ENCODE measurements at places on chromosomes 1 and 21.

GRCh38 chr1:182061594-182061993 lies at the start of gene ZNF648:
Gene ZNF648, minus strand, starts transcription at chr1:182061712. Its CDS starts 3,702 bp downstream, at chr1:182058010.
- DNase-seq = no peak

GRCh38 chr21:44350773-44351481 lies 2.5 kb upstream of the TRPM2 start:
- DNase-seq = no peak

- no peak for DNase-seq
Observed at GRCh38 chr21:39852021-39852721, 15.1 kb upstream of the PCP4 start.

DNA sequence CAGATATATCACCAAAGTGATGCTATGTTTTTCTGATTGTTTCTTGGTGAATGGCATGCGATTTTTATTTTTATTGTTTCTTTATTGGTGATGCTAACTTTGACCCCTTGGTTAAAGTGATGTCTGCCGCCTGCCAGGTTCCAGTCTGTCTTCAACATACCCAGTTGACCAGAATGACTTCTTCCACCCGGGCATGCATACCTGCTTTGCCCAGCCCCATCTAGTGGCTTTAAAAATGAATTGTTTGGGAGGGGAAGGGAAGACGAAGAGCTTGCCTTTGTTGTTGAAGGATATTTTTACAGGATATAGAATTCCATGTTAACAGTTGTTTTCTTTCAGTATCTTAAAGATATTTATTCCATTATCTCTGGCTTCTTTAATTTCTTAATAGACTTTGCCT lies 65.1 kb downstream of the ATG4C start:
- DNase-seq = no peak

- no peak for DNase-seq
Observed at GRCh38 chr1:110420874-110421793, 13.6 kb upstream of the LAMTOR5 start.

DNA sequence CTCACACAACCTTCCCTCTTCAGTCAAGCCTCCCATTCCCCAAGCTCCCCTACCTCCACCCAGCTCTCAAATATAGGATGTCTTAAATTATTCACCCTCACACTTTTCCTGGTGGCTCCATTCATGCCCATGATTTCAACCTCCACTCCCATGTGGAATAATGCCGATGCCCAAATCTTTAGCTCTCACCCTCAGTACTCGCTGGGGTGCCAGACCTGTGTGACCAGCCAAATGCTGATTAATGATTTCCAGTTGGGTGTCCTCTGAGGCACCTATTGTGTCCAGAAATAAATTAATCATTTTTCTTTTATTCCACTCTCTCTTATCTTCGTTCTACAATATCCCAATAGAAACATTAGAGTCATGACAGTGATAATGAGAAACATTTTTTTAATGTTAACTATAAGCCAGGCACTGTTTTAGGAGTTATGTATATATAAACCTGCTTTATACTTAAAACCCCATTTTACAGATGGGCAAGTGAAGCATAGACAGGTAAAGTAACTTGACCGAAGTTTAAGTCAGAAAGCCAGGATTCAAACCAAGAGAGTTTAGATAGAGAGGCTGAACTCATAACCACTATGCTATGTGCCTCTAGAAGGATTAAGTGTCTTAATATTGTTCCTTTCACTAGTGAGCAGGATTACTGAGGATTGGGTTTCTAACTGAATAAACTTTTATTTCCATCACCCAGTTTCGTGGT lies 209.7 kb downstream of the DUSP10 start:
- DNase-seq = no peak

DNA sequence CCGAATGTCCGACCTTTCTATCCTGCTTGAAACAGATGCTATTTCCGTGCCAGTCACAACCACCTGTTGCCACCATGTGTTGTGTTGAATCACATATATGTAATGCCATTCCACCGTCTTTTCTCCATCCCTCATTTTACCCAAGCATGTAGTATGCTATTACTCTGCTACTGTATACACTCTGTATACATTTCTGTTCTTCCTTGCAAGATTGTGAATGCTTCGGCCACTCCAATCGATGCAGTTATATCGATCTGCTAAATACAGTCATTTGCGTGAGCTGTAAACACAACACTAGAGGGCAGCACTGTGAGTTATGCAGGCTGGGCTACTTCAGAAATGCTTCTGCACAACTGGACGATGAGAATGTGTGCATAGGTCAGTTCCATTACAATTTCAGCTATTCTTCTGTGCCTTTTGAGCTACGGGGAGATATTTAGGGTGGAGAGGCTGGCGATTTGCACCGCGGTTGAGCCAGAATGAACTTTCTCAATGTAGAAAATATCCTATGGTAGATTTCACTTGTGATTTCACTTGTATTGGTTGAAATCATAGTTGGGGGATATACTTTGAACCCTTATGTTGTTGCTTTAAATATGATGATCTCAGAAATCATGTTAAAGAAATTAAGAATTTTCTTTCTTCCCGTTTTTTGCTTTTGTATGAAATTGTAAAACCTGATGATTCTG lies 289.8 kb downstream of the NTNG1 start:
- peak; percentile 21 for DNase-seq

GRCh38 chr1:37338658-37339057 lies 135.7 kb upstream of the ZC3H12A start:
- DNase-seq = no peak

GRCh38 chr1:226185141-226186036 lies 1.2 kb downstream of the ACBD3 start:
- no peak for DNase-seq

- no peak for DNase-seq
Observed at GRCh38 chr1:230922620-230923019, 54.3 kb upstream of the C1orf198 start.

DNA sequence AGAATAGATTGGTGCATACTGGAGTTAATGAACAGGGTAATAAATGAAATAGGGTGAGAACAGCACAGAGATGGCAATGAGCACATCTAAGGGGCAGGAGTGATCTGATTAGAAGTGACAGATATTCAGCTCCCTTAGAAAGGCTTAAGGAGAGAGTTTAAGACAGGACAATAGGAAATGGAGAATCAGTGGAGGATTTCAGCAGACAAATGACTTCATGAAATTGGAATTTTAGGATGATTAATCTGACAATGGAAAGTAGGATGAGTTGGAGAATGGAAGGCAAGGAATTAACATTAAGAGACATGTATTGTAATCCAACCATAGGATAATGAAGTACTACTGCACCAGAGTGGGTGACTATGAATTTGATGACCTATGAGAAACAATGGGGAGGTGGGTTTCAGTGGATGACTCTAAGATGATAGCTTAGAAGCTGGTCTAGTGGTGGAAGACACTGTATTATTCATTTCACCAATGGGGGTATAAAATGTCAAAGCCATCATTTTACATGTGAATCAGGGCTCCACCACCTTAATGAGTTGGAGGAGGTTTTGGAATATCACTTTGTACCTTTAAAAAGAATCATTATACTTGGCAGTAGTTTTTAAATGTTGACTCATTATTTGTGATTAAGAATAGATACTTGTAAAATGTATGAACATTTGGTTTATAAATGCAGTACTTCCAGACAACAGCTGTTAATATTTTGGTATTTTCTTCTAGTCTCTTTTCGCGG lies 139.1 kb downstream of the PLA2G4A start:
- no peak for DNase-seq

GRCh38 chr1:192702212-192702902 lies 66.4 kb downstream of the RGS13 start:
- DNase-seq = no peak

DNA sequence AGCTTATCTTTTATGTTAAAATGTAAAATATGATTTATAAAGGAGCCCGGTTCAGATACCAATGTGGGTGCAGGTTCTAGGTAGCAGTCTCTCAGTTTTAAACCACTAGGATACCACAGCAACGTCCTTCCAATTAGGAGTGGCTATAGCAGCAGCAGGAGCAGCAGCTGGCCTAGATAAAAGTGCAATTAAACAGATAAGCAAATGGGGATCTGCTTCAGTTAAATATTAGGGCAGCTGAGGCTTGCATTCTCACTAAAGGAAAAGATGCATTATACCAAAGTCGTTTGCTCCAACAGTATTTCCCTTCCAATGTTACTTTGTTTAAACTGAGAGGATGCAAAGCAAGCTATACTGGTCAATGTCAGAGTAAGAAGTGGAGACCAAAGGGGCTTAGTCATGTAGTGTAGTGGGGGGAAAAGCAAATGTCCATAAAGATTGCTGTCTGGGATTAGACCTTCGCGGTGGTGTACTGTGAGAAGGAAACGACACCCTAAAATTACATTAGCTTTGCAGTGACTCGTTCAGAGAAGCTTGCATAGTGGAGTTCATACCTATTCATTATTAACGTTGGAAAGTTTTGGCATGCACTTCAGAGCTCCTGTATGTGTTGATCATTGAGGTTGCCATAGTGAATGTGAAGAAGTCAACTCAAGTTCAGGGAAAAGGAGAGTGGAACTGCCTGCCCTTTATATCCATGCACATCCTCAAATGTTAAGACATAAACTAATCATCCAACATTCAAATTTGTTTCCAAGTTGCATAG lies 272.2 kb downstream of the VAV3 start:
- DNase-seq = no peak

- no peak for DNase-seq
Observed at GRCh38 chr1:155079487-155080311, 1.1 kb downstream of the EFNA3 start.

DNA sequence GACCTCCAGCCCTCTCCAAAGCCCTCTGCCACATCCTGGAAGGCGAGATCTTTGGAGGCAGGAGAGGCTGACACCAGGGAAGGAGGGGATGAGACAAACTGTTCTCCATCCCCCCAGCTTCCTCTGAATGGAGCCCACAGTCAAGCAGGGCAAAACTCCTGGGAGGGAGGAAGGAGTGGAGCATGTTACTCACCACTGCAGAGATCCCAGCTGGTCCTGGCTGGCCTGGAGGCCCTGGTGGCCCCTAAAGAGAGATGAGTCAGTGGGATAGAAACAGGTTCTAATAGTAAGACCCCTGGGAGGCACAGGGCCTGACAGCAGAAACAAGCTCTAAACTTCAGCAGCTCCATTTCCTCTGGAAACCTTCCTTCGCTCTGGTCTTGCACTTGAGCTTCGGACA lies 14.0 kb upstream of the PEF1 start:
- no peak for DNase-seq

GRCh38 chr1:2650967-2651645 lies 18.3 kb upstream of the MMEL1 start:
- no peak for DNase-seq

GRCh38 chr1:118247593-118247992 lies 62.6 kb upstream of the SPAG17 start:
- DNase-seq = no peak

- DNase-seq = no peak
Observed at GRCh38 chr1:152967201-152967600, 3.2 kb upstream of the SPRR4 start.

DNA sequence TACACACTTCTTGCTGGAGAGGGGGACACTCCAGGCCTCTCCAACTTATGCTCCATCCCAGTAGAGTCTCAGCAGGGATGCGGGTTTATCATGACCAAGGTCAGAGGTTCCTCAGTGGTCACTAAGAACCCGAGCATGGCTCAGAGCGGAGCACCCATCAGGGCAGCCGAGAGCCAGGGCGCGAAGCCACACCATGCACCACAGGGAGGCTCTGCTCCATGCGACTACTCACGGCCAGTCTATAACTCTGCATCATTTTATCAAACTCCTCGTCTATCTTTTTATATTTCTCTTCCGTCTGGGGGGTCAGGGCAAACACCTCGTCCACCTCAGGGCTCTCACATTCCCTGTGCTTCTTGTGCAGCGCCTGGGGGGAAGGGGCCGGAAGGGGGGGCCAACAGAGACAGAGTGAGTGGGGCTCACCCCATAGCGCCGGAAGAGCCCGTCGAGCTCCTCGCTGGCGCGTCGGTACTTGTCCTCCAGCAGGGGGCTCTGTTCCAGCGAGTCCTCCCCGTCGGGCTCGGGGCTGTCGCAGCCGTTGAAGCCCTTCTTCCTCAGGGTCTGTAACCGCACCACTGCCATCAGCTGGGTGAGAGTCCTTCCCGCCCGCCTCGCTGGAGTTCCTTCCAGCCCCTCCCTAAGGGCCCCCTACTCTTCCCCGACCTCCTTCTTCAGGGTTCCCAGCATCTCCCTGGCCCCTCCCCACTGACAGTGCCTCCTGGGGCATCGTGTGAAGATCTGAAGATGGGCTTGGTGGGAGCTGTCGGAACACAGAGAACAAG lies 20.0 kb downstream of the MEF2D start:
- peak; percentile 74 for DNase-seq

DNA sequence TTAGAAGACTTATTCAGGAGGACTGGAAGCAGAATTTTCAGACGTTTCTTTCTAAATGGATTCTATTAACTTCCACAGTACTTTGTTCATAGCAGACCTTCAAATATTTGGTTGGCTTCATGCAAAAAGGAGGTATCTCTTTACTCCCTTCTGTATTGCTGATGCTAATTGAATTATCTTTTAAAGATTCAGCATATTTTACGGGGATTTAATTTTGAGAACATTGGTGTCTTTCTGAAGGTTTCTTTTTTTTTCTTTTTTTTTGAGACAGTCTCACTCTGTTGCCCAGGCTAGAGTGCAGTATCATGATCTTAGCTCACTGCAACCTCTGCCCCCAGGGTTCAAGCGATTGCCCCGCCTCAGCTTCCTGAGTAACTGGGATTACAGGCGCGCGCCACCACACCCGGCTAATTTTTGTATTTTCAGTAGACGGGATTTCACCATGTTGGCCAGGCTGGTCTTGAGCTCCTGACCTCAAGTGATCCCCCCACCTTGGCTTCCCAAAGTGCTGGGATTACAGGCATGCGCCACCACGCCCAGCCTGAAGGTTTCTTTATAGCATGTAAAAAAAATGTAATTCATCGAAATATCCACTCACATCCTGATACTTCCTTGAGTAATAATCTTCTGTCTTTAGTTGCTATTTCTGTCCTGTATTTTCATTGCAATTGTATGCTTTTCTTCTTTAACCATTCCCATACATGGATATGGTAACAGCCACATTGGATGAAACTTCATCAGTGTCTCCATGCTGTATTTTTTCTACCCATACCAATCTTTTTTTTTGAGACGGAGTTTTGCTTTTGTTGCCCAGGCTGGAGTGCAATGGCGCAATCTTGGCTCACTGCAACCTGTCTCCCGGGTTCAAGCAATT lies 14.5 kb downstream of the CNST start:
- no peak for DNase-seq

- DNase-seq = no peak
Observed at GRCh38 chr1:53851571-53852285, 13.6 kb upstream of the NDC1 start.

DNA sequence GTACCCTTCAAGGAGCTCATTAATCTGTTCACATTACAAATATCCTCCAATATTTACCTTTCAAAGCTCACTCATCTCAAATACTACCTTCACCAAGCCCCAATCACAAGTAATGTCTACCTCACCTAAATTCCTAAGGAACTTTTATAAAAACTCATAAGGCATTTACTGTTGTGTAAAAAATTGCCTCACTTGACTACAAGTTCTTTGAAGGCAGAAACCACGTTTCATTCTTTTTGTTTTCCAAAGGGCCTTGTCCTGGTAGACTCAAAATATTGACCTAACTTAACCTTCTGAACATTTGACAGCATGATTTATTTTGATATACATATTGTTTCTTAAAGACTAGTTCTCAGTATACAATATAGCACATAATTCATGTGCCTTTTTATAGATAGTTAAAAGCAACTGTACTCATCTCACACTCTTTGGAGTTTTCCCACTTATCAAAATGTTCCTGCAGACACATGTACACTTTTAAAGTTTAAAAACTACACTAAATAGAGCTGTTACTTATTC lies 2.5 kb downstream of the USP33 start:
- no peak for DNase-seq

- DNase-seq = no peak
Observed at GRCh38 chr1:228194921-228195812, 12.7 kb upstream of the OBSCN start.
